Neural crest cell (in vitro differentiated cells): ENCODE measurements at places on chromosomes 3 and 15. TPM values are rescaled to one million over a fixed set of nuclear protein-coding genes. Genes with fewer than 3 reads are reported as not detected.

- no peaks in the 10 kb centered on the region for H3K36me3 ChIP-seq
- H3K4me1 ChIP-seq = no peaks in the 10 kb centered on the region
- H3K27ac ChIP-seq = no peak overlapping the region
- no peaks in the 10 kb centered on the region for H3K27me3 ChIP-seq
- no peak overlapping the region for H3K4me3 ChIP-seq
Measured at GRCh38 chr3:147141516-147142288, 264.6 kb downstream of the ZIC4 start.

GRCh38 chr3:143881095-143881494, 32.8 kb upstream of the SLC9A9 start:
- no peak for DNase-seq
- no peaks in the 10 kb centered on the region for H3K4me1 ChIP-seq
- H3K4me3 ChIP-seq = no peak overlapping the region
- H3K27me3 ChIP-seq = no peaks in the 10 kb centered on the region

DNA sequence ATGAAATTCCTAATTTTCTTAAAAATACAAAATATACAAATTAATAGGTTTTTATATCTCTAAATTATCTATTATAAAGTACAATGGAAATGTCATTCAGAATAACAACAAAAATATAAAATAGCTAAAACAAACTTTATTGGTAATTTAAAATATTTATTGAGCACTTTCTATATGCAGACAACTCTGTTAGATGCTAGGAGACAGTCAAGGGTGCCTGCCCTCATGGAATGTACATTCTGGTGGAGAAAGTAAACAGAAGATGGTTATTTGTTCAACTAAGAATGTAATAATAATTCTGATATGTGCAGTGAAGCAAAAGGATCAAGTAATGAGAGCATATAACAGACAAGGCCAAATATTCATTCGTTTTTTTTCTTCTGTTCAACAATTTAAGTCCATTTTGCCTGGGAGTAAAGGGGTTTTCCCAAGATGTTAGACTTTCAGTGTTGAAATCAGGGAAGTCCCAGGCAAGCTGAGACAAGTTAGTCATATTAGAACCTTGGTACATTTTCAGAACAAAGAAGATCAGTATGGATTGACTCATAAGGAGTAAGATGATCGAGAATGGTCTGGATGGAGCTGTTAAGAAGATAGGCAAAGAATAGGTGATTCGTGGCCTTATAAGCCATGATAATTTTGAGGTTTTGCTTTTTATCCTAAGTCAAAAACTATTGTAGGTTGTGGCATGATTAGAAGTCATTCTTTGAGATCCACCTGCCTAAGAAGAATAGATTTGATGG, 150.2 kb upstream of the MLF1 start:
- no peak overlapping the region for H3K4me3 ChIP-seq
- no peaks in the 10 kb centered on the region for H3K27me3 ChIP-seq
- no peaks in the 10 kb centered on the region for H3K36me3 ChIP-seq
- H3K4me1 ChIP-seq = no peaks in the 10 kb centered on the region

- H3K4me3 ChIP-seq = no peak overlapping the region
- no peak overlapping the region for H3K27ac ChIP-seq
- H3K4me1 ChIP-seq = no peaks in the 10 kb centered on the region
Measured at GRCh38 chr3:5542472-5542871, 355.0 kb downstream of the EDEM1 start.

DNA sequence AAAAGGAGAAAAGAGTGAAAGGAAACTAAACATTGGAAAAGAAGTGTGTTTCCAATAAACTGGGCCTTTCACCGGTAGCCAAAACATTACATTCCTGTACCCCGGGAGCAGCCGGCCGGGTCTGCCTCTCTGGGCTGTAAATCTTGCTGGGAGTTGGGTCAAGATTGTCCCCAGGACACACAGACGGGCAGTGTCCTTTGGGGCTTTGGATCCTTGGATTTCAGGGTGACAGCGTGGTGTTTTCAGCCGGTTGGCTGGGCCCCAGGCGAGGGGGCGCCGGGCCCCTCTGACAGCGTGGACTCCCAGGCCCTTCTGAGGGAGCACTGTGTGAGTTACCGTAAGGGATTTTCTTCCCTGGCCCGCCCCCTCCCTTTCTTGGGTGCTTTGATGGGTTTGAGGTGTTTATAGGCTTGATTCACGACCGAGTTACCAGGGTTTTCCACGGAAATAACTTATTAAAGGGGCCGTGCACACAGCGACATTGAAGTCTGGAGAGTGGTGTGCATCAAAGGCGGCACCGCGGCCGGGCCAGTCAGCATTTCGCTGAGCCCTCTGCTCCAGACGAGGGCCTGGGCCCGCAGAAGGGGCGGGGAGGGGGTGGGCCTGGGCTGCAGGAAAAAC, 27.4 kb downstream of the SMAD6 start:
- peak overlapping the region; percentile 31 for H3K4me3 ChIP-seq
- DNase-seq = no peak
- peak overlapping the region; percentile 86 for H3K27ac ChIP-seq
- H3K36me3 ChIP-seq = no peaks in the 10 kb centered on the region
- H3K4me1 ChIP-seq = peaks cover 20% of the 10 kb centered on the region

- H3K27ac ChIP-seq = peak overlapping the region; percentile 99
- peaks cover 21% of the 10 kb centered on the region for H3K4me1 ChIP-seq
- DNase-seq = no peak
- peaks cover 2% of the 10 kb centered on the region for H3K36me3 ChIP-seq
- H3K27me3 ChIP-seq = peaks cover 24% of the 10 kb centered on the region
Measured at GRCh38 chr15:38454696-38455090, 766 bp downstream of the FAM98B start.

DNA sequence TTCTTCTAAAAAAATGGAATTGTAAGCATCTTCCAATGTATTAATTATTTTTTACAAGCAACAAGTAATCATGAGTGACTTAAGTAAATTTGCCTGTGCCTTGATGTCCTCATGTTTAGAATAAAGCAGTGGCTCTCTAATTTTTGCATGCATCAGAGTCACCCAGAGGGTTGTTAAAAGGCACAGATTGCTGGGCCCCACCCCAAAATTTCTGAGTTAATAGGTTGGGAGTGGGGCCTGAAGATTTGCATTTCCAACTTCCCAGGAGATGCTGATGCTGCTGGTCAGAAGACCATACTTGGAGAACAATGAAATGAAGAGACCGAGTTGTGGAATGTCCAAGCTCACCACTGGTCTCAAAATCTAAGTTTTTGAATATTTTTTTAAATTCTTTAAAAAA, 70.2 kb downstream of the ARHGAP31 start:
- H3K4me3 ChIP-seq = no peak overlapping the region
- no peaks in the 10 kb centered on the region for H3K27me3 ChIP-seq
- no peak overlapping the region for H3K27ac ChIP-seq
- H3K36me3 ChIP-seq = no peaks in the 10 kb centered on the region
- peaks cover 19% of the 10 kb centered on the region for H3K4me1 ChIP-seq
- no peak for DNase-seq

GRCh38 chr3:32945136-32945535, 6.3 kb upstream of the CCR4 start:
- no peak overlapping the region for H3K27ac ChIP-seq
- no peaks in the 10 kb centered on the region for H3K4me1 ChIP-seq
- no peak for DNase-seq
- H3K27me3 ChIP-seq = no peaks in the 10 kb centered on the region

The ECE2 gene
- not detected in 2 replicates for total RNA-seq

The A4GNT gene
- total RNA-seq = not detected in 2 replicates

The MPI gene
- total RNA-seq = 42.6 and 43.8 TPM in 2 replicates

The TM6SF1 gene
- total RNA-seq = 0.16 and 0.25 TPM in 2 replicates

The ISL2 gene
- total RNA-seq = 0.25 TPM in 1 of 2 replicates, not detected in the other

The ROBO2 gene
- 26.0 and 27.9 TPM in 2 replicates for total RNA-seq

The CEP97 gene
- total RNA-seq = 25.1 and 27.4 TPM in 2 replicates

The EXD1 gene
- total RNA-seq = not detected in 2 replicates
